H1 (cell line): ENCODE measurements at places on chromosomes 4 and X. TPM values are rescaled to one million over a fixed set of nuclear protein-coding genes. Genes with fewer than 3 reads are reported as not detected.

The F9 gene
- not detected in 2 replicates for total RNA-seq

The AMBN gene
- not detected in 2 replicates for total RNA-seq

DNA sequence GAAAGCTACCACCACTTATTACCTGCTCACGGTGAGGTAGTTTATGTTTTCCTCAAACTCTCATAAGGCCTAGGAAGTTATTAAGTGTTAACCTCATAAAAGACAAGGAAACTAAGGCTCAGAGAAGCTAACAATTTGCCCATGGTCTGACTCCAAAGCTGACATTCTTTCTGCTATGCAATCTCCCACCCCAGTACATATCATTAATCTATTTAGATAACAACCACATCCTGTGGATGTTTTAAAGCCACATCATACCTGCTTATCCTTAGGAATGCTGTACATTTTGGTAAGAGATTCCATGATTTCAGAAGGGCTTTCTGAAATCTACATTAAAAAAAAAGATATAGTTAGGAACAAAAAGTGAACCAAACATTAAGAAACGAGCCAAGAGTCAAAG is 55.4 kb downstream of the HUWE1 start:
- no peak for DNase-seq

The FAM47B gene
- not detected in 2 replicates for total RNA-seq

The TMPRSS11D gene
- total RNA-seq, result not detected in 2 replicates

The RHOXF2B gene
- not detected in 2 replicates for total RNA-seq

- DNase-seq, result no peak
Observed at GRCh38 chr4:683982-684622, 4.8 kb downstream of the SLC49A3 start.

DNA sequence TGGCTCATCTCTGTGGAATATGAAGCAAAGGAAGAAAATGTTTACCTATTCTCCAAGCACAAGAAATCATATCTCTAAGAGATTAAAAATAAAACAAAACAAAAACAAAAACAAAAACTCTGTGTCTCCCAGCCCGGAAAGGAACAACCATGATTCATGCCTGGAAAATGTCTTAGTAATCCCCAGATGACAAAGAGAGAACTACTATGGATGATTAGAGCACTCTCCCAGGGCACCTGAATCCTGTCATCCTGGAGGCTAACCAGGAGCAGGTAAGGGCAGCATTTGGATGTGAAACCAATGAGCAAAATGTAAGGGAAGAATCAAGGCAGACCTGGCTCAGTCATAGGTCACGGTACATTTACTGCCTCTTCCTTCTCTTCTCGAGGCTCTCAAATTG is 1.7 kb upstream of the AKAP4 start:
- no peak for DNase-seq

The AR gene
- 10.6 and 10.7 TPM in 2 replicates for total RNA-seq

GRCh38 chr4:152243896-152244595 is 291.8 kb downstream of the FBXW7 start:
- DNase-seq, result no peak

GRCh38 chrX:29947225-29947624 is 268.1 kb upstream of the MAGEB2 start:
- no peak for DNase-seq

DNA sequence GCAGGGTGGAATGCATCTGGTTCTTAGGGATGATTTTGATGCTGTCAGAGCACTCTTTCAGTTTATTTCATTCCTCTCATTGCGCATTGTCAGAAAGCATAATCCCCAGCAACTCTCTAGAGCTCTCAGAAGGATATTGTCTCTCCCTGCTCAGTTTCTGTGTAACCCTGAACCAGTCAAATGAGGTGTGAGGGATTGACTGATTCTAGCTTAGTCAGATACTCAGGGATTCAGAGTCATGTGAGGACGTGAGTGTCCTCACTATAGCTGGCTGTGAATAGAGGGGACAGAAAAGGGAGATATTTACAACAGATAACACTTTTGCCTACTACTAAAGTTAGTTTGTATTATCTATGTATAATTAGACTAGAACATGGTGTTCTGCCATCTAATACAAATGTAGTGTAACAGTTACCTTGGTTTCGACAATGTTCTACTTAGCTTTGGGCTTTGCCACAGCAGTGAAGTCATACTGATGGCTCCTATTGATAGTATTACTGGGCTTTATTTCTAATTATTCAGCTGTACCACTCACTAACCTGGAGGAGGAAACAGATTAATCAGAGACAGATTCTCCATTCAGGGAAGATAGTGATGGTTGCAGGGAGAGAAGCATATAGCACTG is 19.5 kb downstream of the AP1AR start:
- no peak for DNase-seq

GRCh38 chr4:125590158-125590557 is 275.4 kb downstream of the FAT4 start:
- DNase-seq, result no peak

DNA sequence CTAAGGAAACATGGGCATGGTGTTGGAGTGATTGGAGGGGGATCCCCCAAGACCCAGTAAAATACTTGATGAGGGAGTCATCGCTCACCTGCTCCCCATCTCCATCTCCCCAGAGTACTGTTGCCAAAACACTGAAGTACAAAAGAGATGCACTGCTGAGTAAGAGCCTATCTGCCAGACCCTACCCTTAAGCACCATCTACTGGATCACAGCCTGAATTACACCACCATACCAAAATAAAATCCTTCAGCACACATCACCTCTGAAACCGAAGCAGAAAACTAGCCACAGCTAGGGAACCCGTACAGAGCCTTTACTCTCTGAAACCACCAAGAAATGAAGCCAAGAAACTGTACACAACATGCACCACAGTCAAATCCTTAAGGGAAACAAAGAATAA is 466.3 kb upstream of the ACTRT1 start:
- DNase-seq, result no peak

GRCh38 chr4:99894998-99895397 is 771 bp upstream of the LAMTOR3 start:
- DNase-seq, result no peak

DNA sequence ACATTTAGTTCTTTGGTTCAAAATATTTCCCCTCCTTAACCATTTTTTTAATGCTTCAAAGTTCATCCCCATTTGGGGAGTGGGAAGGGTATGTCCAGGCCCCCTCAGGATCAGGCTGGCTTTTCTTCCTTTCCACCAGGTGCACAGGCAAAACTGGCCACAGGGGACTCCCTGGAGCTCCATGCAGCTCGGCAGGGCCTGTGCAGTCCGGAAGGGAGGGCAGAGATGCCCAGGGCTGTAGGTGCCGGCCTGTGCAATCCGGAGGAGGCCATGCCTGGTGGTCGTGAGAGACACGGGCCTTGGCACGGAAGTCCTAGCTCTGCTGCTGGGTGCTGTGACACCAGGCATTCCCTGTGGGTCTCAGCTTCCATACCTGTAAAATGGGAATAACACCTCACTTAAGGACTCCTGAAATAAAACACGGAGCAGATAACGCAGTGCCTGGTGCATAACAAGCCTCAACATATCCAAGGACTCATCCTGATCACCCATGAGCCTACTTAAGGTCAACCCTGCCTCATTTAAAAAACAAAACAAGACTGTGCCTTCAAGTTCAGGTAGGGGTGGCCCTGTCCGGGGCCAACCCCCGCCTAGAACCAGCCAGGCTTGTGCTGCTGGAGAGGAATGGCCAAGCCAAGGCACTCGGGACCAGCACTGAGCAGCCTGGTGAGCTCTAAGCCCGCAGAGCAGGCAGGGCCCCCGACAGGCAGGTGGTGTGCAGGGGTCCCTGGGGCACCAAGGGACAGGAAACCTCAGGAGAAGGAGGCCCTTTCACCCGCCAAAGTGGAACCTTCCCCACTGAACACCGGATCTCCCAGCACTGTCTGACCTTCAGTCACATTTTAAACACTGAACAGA is 21.2 kb upstream of the CYP4V2 start:
- no peak for DNase-seq
